Lower leg skin (tissue), 4 donors: ENCODE measurements at places on chromosomes 12 and 14.

DNA sequence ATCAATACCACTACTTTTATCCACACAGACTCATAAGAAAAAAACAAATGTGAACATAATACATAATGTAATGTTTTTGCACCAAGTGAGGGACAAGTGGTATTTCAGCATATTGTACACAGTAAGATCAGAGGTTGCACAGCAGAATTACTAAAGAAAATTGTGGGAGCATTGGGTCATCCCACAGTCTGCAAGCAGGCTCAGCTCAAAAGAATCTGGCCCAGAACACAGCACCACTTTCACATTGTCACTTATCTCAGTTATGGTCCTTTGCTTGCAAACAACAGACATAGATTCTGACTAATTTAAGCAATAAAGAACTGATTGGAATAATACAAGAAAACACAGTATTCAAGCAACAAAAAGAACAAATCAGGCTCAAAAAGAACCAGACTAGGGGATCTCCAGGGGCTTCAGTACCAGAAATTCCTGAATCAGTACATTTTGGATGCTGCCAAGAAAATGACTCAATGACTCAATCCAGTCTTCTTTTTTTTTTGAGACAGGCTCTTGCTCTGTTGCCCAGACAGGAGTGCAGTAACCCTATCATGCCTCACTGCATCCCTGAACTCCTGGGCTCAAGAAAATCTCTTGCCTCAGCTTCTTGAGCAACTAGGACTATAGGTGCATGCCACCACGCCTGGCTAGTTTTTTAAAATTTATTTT, 42.9 kb upstream of the EEA1 start:
- DNase-seq, result no peak

GRCh38 chr14:73773441-73774240, 59.5 kb upstream of the PNMA1 start:
- DNase-seq, result no peak

- DNase-seq, result no peak
These were observed 261 bp upstream of the MLH3 start for GRCh38 chr14:75051556-75051899.

DNA sequence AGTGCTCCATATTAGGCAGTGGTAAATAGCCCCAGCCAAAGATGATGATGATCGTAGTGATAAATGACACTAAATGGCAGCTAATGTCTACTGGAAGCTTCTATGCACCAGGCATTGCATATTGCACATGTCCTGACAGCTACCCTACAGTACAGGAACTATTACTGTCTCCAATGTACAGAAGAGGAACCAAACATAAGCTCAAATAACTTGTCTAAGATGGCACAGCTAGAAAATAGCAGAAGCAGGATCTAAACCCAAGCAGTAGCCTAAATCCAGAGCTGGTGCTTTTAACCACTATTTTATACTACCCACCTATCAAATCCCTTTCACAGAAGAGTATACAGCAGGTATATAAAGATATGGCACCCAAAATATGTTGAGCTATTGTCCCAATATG, 28.9 kb downstream of the ESR2 start:
- no peak for DNase-seq

GRCh38 chr12:19695244-19696098, 256.2 kb downstream of the AEBP2 start:
- no peak for DNase-seq

DNA sequence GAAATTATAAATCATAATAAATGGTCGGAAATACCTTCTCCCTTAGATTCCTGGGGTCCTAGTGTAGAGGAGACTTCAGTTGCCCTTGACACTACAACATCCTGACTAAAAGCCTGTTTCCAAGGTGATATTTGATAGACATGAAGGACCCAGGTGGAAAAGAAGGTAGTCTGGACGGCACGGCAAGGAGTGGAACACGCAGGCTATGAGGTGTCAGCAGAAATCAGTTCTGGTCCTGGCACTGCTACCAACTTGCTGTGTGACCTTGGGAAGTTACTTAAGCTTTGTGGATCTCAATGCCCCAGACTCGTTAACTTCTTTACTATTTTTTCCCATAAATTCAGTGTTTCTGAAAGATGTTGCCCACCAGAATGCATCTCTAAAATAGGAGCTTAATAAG, 36.9 kb upstream of the BCL2L14 start:
- DNase-seq, result no peak

- DNase-seq, result no peak
These were observed 199.5 kb downstream of the TMEM132D start for GRCh38 chr12:129704232-129704830.

DNA sequence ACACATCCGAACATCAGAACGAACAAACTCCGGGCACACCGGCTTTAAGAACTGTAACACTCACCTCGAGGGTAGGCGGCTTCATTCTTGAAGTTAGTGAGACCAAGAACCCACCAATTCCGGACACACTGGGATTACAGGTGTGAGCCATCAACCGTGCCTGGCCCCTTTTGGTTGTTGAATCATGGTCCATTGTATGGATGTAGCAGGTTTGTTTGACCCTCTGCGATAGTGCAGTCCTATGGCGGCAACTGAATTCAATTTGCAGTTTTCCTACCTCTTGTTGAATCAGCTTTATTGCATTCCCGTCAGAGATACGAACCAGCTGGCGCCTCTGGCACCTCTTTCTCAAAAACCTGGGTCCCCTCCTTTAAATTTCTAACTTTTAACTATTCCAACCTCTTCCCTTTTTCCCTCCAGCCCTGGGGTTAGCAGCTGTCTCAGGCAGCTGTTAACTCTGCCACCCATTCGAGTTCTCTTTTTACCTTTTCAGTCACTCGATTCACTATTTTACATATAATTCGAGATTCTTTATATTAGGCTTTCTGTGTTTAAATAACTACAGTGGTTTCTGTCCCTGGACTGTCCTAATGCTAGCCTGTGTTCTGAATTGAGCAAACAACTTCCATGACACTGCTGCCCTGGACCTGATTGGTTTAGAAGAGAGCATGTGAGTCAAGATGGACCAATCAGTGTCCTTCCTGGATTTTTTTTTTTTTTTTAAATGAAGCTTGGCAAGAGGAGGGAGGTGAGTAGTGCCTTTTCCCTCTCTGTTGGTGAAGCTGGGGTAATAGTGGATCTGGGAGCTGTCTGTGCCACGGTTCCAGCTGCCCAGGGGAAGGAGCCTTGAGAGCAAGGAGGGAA, 261.5 kb downstream of the PCNX1 start:
- no peak for DNase-seq

- DNase-seq, result no peak
These were observed 33.5 kb downstream of the C12orf50 start for GRCh38 chr12:87995581-87996178.
